NB4 (cell line): ENCODE measurements at places on chromosomes 6 and 20.

GRCh38 chr6:48809700-48810099 is 653.4 kb downstream of the MMUT start:
- DNase-seq = no peak

DNA sequence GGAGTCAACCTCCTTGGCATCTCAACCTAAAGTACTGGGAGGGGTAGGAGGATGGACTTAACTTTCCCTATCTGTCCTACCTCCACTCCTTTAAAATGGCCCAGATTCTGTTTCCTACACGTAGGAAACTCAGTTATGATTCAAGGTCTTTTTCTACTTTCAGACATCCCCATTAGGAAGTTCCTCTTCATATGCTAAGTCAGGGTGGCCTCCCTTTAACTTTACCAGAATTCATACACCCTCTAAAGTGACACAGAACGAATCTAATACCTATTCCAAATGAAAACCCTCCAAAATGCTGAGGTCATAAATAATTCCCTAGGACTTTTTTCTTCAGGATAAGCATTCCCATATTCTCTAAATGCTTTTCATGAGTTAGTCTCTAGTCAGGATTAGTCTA is 15.6 kb downstream of the ARG1 start:
- no peak for DNase-seq

- DNase-seq = no peak
These were observed 713.3 kb downstream of the PRKN start for GRCh38 chr6:162014069-162014811.

DNA sequence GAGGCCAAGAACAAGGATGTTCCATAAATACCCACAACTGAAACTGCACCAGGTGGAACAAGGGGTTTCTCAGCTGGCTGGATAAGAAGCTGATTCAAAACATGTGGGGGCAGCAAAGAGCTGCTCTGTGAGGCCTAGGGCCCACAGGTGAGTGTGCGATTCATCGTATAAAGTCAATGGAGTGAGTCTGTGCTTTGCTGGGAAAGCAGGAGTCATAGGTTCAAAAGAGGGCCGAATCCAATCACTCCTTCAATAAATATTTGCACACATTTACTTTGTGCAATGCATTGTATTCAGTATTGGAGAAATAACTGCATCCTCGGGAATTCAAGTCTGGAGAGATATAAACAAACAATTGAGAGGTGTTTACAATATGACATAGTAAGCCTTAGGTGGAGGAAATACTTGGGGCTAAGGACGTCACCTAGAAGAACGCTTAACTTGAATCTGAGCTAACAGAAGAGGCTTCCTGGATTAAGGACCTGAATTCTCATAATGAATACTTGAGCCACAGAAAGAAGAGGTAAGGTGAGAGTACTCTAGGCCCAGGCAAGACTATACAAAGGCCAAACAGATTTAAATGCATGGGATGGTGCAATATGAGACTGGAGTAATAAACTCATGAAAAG is 83.7 kb upstream of the TMEM30A start:
- peak; percentile 5 for DNase-seq

- DNase-seq = no peak
These were observed 46.2 kb downstream of the YTHDF1 start for GRCh38 chr20:63169681-63170080.

- DNase-seq = no peak
These were observed 89.4 kb downstream of the CEP162 start for GRCh38 chr6:84137989-84138575.

DNA sequence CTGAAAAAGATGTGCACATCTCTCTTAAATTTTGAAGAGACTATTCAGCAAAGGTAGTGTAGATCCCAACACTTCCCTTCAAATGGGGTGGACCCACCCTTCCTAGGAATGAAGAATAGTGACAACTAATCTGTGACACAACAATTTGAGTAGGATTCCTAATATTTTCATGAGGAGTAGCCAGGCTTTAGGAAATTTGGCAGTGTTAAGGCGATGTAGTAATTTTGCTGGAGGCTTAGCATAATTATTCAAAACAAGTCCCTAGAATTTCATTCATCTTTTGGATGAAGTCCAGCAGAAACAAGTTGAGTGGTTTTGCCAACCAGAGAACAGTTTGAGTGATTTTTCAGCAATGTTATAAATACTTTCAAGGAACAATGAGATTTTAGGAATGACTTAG is 52.4 kb downstream of the ELOVL4 start:
- DNase-seq = no peak

DNA sequence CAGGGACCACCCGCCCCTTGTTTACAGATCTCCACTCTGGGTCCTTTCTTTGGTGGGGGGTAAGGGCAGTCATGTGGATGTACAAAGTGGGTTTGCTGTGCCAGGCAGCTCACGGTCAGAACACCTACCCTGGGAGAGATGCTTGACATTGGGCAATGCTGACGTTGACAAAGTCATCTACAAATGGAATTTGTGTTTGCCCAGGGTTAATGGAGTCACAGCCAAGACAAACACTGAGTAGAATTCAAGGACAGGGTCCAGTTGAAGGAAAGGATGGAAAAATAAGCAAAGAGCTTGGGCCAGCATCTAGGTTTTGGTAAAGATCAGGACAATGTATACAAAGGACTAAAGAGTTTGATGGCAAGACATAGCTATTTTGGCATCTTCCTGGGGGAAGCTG is 54.7 kb downstream of the MOCS1 start:
- no peak for DNase-seq

DNA sequence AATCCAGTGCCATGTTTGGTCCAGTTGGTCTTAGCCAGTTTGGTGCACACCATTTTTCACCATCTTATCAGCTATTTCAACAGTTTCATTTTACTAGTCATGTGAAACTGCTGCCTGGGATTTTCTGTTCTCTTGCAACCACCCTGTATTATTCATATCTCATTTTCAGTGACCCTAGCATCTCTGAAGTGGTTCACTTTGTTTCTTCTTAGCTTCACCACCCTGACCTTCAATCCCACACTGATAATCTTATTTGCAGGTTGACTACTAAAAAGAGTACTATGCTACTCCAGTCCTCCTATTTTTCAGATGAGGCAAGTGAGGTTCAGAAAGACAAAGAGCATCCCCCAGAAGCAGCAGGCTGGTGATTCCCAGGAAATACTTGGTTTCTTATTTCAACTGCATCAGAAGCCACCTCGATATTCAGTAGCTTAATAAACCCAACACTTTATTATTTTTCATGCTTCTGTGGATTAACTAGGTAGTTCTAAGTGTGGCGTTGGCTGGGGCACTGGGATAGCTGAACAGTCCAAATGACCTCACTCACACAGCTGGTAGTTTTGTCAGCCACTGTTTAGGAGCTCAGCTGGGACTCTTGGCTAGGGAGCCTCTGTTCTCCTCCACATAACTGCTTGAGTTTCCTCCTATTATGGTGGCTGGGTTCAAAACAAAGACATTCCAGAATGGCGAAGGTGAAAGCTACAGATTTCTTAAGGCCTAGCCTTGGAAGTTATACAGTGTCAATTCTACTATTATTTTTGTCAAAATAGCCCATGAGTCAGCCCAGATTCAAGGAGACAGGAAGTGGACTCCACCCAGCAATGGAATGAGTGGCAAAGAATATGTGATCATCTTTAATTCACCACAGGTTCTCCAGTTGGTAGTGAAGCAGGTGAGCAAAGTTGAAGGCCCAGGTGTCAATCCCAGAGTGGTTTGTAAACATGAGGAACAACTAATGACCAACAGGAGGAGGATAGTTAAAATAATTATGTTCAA is 40.6 kb downstream of the BPIFB4 start:
- no peak for DNase-seq

GRCh38 chr20:32803092-32803491 is 16.7 kb upstream of the MAPRE1 start:
- DNase-seq = no peak

GRCh38 chr20:60240415-60240814 is 282.2 kb downstream of the CDH26 start:
- no peak for DNase-seq

- peak; percentile 67 for DNase-seq
These were observed 19.0 kb downstream of the PXDC1 start for GRCh38 chr6:3732345-3733141.

GRCh38 chr20:60869625-60870024 is 382.4 kb upstream of the CDH4 start:
- DNase-seq = peak; percentile 9

DNA sequence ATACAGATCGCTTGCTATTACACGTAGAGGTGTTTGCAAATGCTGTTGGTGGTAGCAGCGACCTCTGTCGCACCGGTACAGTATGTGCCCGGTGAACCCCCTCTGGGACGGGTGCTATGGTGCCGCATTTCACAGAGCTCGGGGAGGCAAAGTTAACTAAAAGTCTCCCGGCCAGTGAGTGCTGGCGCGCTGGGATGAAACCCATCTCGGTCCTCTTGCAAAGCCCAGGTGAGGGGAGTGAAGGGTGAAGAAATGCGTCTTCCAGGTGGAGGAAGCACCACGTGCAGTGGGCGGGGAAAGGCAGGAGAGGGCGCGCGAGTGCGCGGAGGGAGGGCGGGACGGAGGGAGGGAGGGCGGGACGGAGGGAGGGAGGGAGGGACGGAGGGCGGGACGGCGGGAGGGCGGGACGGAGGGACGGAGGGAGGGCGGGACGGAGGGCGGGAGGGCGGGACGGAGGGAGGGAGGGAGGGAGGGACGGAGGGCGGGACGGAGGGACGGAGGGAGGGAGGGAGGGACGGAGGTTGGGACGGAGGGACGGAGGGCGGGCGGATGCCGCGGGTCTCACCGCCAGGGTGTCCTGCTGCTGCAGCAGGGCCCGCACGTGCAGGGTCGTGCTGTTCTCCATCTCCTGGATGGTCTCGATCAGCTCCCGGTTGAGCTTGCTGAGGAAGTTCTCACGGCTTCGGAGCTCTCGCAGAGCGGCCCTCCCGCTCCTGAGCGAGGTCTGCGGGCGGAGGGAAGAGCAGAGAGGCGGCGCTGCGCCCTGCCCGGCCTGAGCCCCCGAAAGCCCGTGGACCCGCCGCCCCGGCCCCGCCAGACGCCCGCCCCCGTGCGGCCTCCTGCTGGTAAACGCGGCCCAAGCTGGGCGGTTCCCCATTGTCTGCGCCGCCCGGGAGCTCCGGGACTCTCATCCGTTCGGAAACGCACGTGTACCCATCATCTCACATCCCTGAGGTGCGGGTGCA is 11.7 kb downstream of the C20orf96 start:
- DNase-seq = no peak

GRCh38 chr20:56359212-56360132 is 698 bp downstream of the FAM210B start:
- DNase-seq = peak; percentile 36

DNA sequence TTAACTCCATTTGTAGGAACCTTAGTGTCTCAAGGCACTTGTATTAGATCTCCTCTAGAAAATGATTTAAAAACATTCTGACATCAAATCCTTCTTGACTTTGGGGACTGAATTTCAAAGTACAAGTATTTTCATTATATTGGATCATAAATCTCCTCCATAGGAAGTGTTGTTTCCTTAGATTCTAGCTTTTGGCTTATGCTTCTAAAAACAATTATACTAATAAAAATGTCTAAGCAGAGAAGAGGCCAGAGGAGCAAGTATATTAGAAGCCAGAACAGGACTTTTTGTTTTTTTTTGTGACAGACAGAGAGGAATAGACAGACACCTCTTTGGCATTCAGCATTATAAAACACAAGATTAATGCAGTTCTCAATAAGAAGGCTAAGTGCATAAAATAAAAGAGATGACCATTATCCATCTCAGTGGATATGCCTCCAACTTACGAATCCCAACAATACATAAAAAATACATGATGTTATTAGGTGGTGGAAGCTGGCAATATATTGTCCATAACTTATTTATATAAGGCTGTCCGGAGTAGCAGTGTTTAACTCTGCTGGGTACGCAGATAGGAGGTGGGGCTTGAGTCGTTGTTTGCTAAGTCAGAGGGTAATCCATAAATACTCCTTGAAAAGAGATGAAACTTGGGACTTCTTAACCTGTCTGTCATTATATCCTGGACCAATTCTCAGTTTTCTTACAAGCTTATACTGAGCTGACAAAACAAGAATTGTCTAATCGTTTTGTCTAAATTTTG is 31.9 kb upstream of the NOX3 start:
- DNase-seq = no peak

DNA sequence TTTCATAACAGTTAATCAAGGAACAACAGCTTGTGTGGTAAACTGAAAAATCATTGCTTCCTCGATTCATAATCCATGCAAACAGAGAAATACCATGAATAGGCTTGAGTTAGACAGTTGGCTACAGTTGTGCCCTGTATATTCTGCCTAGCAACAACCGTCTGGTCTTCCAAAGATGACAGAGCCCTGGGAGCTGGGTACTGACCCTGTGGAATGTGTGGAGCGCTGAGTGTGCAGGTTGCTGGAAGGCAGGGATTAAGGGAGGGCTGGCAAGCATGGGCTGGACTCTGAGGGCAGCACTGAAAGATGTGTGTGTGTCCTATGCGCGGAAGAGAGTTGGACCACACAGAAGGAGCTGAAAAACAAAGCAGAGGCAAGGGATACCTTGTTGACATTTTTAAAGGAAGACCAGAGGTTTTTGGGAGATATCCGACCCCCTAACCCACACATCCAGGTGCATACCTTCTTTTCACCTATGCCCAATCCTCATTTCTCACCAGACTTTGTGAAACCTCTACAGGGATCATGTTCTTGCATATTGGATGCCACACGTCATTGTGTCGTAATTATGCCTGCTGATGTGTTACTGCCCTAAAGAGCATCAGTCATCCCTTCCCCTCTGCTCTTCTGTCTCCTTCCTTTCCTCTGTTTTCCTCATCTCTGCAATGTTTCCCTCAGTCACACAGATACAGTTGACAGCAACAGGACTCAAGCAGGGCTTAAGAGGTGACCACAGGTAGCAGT is 58.2 kb upstream of the VGLL2 start:
- no peak for DNase-seq

DNA sequence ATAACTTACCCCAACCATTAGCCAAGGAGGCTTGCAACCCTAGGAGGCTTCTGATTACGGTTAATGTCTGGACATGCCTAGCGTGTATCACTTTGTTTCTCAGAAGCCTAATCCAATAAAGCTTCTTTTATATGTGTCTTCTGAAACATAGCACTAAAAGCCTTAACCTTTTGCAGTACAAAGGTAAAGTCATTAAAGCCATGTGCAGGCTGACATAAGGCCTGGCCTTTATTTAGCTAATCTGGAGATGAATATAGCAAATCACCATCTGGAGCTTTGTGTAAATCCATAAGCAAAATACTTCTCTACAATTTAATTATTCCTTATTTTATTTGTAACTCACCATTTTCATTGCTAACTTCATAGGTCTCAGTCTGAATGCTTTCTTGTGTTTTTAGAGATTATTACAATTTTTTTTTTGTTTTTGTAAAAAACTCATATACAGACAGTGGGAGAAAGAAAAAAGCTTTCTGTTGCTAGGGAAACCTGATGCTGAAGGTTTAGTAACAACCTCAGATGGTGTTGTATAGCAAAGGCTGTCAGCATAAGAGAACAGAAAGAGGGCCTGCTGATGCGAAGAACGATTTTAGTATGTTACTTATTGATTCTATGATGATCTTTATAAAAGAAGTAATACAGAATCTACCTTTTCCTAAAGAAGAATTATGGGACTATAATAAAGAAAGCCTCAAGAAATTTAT is at the start of gene EYS:
EYS (minus strand) TSS at position 101 of the 701 bp plus-strand sequence. CDS start 211,816 bp downstream, outside the sequence.
- no peak for DNase-seq

- DNase-seq = no peak
These were observed 256.7 kb upstream of the TCF21 start for GRCh38 chr6:133632206-133632605.
